ENCODE measurements at places on chromosomes 11 and 22.

DNA sequence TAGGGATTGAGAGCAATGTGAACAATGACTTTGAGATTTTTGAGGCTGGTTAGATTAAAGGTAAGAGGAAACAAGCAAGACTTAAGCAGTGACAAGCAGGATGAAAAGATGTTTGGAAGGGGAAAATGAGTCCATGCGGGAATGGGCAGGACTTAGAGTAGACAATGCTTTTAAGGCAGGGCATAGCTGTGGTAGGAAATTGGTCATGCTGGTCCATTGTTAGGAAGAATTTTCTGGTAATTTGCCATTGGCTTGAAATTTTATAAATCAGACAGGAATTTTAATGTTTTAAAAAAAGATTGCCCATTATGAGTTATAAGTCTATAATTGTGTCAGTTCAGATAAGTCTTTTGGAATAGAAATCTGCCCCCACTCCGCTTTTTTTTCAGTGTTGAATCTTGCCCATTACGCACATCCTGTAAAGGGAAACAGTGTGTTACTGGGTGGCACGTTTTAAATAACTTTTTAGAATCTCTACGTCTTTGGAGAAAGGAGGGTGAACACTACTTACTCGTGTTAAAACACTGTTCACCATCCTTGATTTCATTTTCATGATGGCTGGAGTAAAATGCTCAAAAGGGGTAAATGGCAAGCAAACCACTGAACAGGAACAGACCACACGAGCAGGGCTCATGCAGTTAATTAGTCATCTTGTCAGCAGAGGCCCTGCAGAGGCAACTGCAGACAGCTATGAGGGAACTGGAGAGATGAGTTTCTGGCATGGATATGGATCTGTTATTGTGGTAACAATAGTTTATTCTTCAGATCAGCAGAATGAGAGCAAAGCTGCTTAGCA lies 25.0 kb downstream of the SWAP70 start:
- DNase-seq: no peak

DNA sequence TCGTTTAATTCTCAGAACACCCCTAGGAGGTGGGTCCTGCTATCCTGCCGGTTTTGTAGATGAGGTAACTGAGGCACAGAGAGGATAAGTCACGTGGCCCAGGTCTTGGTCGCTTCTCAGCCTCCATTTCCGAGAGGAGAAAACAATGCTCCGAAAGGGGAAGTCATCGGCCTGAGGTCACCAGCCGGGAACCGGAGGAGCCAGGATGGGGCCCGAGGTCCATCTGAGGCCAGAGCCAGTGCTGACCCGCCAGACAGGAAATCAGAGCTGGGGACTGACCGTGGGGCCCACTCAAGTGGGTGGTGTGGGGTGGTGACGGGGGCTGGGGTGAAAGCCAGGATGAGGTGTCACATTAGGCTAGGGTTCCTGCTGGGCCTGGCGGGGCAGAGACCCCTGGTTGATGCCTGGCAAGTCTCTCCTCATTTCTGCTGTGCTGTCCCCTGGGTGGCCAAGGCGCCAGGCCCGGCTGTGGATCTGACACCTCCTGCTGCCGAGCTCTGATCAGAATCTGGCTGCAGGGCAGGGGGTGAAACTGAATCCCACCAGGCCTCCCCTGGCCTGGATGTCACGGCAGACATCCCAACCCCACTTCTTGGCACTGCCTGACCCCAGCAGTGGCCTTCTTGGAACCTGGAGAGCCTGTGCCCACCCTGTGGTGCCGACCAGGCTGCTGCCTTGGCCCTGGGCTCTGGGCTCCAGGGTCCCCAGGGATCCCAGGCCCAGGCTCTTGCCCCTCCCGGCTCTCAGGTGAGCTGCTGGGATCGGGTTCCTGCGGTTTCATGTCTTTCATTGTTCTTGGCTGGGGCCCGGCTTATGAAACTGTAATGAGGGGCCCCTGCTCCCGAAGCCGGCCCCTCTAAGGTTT lies 12.0 kb downstream of the TRIOBP start:
- DNase-seq: no peak

DNA sequence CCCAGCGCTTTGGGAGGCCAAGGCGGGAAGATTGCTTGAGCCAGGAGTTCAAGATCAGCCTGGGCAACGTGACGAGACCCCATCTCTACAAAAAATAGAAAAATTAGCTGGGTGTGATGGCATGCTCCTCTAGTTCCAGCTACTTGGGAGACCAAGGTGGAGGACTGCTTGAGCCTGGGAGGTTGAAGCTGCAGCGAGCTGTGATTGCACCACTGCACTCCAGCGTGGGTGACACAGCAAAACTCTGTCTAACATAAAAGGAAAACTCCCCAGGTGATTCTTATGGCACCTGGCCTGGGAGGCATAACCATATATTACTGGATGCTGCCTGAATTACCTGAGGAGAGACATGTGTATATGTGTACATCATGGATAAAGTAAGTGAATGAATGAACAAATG lies 29.1 kb downstream of the KIAA1671 start:
- DNase-seq: no peak

DNA sequence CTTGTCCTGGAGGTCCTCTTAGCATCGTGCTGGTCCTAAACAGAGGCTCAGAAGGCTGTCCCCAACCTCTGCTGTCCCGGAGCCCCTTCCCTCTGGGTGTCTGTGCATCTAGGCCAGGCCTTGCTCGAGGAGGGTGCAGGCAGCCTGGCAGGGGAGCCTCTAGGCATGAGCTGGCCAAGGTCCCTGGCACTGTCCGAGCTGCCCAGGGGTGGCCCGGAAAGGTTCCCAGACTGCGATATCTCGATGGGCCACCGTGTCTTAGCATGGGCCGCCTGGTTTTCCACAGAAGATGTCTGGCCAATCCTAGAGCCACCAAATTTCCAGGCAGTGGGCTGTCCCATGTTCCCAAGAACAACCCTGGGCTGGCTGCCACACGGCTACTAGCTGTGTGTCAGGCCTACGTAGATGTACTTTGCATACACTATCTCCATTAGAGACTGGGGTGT lies 24.6 kb upstream of the SMIM38 start:
- DNase-seq: no peak

- DNase-seq: no peak
These were observed 191.7 kb downstream of the TBC1D22A start for GRCh38 chr22:46953968-46954765.

DNA sequence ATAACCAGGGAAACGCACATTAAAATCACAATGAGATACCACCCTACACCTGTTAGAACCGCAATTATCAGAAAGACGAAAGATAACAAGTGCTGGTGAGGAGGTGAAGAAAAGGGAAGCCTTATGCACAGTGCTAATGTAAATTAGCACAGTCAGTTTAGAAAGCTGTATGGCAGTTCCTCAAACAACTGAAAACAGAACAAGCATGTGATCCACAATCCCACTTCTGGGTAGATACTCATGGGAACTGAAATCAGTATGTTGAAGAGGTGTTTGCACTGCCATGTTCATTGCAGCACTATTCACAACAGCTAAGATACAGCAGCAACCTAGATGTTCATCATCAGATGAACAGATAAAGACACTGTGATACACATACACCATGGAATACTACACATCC lies 75.0 kb upstream of the CCND1 start:
- DNase-seq: no peak

DNA sequence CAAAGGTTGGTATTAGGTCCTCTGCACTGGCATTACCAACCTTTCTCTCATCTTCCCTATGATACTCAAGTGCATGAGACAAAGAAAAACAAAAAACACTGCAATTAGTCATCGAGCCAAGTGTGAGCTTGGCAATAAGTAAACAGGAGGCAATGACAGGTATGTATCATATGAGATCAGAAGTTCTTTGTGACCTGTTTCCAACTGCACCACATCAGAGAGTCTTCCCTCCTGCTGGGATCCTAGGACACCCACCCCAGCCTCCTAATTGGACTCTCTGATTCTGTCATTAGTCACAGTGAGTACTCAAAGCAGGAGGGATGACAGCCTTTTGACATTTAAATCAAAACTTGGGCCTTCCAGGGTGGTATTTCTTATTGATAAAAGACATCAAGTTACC lies 7.8 kb upstream of the JAML start:
- no peak for DNase-seq

GRCh38 chr22:39396797-39397195 lies 2.8 kb upstream of the TAB1 start:
- DNase-seq: no peak

GRCh38 chr22:46084943-46085827 lies 65.1 kb upstream of the PPARA start:
- DNase-seq: no peak

Data from activated T-cell treated with anti-CD3 and anti-CD28 coated beads for 48 hours (primary cell).